Peyer's patch (tissue), 4 donors: ENCODE measurements at places on chromosomes 7 and 10.
A peak's percentile ranks its signal among the peaks of the same experiment; 100 is the strongest.

GRCh38 chr7:51269321-51269720 lies 47.3 kb downstream of the COBL start:
- no peak for DNase-seq
- H3K4me1 ChIP-seq, result peaks cover 4% of the 10 kb centered on the region
- H3K27me3 ChIP-seq, result no peaks in the 10 kb centered on the region

GRCh38 chr10:111079781-111080180 lies 3.0 kb downstream of the ADRA2A start:
- H3K4me3 ChIP-seq, result no peak overlapping the region
- H3K36me3 ChIP-seq, result no peaks in the 10 kb centered on the region
- no peaks in the 10 kb centered on the region for H3K27me3 ChIP-seq
- peaks cover 9% of the 10 kb centered on the region for H3K4me1 ChIP-seq

DNA sequence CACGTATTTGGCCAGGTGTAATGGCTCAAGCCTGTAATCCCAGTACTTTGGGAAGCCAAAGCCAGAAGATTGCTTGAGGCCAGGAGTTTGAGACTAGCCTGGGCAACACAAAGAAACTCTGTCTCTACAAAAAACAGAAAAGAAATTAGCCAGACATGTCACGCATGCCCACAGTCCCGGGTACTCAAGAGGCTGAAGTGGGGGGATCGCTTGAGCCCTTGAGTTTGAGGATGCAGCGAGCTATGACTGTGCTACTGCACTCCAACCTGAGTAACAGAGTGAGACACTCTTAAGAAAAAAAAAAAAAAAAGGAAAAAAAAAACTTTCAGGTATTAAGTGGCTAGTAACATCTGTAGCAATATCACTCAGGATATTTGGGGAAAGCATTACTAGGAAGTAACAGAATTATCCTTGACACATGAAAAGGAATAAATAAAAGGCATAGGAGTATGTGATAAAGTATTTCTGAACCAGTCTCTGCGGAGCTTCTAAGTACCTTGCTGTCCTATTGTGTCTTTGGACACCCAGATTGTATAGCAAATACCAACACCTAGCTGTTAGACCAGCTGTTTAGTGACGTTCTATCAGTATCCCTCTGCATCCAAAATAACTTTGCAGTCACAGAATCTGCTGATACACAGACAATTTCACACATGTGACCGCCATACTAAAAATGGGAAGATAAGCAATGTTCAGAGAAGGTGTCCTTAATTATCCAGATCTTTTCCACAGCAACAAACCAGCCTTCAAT lies 74.4 kb downstream of the CYTH3 start:
- no peaks in the 10 kb centered on the region for H3K36me3 ChIP-seq
- no peaks in the 10 kb centered on the region for H3K4me1 ChIP-seq
- no peaks in the 10 kb centered on the region for H3K27me3 ChIP-seq
- no peak overlapping the region for H3K27ac ChIP-seq
- H3K4me3 ChIP-seq, result no peak overlapping the region

GRCh38 chr10:4382811-4383210 lies 443.2 kb upstream of the AKR1E2 start:
- no peak for DNase-seq
- no peak overlapping the region for H3K4me3 ChIP-seq
- no peaks in the 10 kb centered on the region for H3K4me1 ChIP-seq
- H3K36me3 ChIP-seq, result no peaks in the 10 kb centered on the region
- no peaks in the 10 kb centered on the region for H3K27me3 ChIP-seq
- H3K27ac ChIP-seq, result no peak overlapping the region

DNA sequence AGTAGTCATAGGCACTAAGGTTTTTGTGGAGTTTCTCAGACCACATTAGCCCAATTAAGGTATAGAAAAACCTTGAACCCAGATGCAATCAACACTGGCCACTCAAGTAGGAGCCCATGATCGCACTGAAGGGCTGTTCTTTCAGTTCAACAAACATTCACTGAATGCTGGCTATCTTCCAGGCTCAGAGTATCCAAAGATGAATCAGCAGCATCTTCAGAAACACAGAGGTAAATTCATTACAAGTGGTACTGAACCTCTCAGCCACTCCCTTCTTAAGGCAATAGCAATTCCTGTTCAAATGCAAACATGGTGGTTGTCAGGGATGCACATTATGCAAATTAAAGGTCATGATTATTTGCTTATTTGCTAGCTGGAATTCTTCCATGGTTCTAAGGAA lies 17.1 kb downstream of the KCNK18 start:
- H3K4me3 ChIP-seq, result no peak overlapping the region
- H3K27me3 ChIP-seq, result no peaks in the 10 kb centered on the region
- peaks cover 4% of the 10 kb centered on the region for H3K4me1 ChIP-seq
- H3K36me3 ChIP-seq, result no peaks in the 10 kb centered on the region
- H3K27ac ChIP-seq, result no peak overlapping the region

DNA sequence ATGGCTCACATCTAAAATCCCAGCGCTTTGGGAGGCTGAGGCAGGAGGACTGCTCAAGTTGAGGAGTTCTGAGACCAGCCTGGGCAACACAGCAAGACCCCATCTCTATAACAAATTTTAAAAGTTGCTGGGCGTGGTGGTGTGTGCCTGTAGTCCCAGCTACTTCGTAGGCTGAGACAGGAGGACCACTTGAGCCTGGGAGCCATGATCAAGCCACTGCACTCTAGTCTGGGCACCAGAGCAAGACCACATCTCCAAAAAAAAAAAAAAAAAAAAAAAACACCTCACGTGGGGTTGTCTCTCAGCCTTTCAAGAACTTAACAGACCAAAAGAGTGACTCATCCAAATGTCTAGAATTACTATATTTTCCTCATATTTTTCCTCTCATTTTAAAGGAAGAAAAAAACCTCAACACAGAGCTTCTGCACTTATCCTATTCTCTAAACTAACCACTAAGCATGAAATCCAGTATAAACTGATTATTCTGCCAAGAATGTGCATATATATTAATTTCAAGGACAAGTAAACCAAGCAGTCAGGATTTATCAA lies 46.3 kb downstream of the CUL2 start:
- DNase-seq, result no peak
- no peak overlapping the region for H3K4me3 ChIP-seq
- H3K27me3 ChIP-seq, result no peaks in the 10 kb centered on the region
- H3K4me1 ChIP-seq, result no peaks in the 10 kb centered on the region
- peaks cover 48% of the 10 kb centered on the region for H3K36me3 ChIP-seq
- no peak overlapping the region for H3K27ac ChIP-seq

DNA sequence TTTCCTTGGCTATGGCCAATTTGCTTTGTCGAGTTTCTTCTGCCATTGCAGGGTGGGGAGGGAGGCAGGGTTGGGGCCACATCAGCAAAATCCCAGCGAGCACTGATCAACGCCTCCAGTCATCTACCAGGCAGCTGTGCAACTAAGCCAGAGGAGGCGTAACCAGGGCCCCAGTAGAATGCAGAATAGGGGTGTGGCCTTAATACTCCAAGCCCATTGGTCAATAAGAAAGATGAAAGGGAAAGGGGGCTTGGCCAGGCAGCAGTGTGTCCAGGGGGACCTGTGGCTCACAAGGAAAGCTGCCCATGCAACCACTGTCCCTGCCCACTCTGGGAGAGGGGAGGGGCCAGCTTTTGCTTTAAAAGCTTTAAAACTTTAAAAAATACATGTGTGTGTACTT lies 21.5 kb upstream of the GGCT start:
- no peak for DNase-seq
- H3K27ac ChIP-seq, result peak overlapping the region; percentile 55
- no peaks in the 10 kb centered on the region for H3K27me3 ChIP-seq
- H3K4me1 ChIP-seq, result no peaks in the 10 kb centered on the region
- no peak overlapping the region for H3K4me3 ChIP-seq

- no peak overlapping the region for H3K4me3 ChIP-seq
- no peak for DNase-seq
- peaks cover 23% of the 10 kb centered on the region for H3K4me1 ChIP-seq
- H3K27ac ChIP-seq, result no peak overlapping the region
- no peaks in the 10 kb centered on the region for H3K27me3 ChIP-seq
These were observed 517.4 kb upstream of the ZMIZ1 start for GRCh38 chr10:78551184-78552005.

- no peaks in the 10 kb centered on the region for H3K27me3 ChIP-seq
- no peak for DNase-seq
- H3K4me3 ChIP-seq, result no peak overlapping the region
- H3K4me1 ChIP-seq, result no peaks in the 10 kb centered on the region
These were observed 343.7 kb downstream of the TCERG1L start for GRCh38 chr10:130967784-130968183.

DNA sequence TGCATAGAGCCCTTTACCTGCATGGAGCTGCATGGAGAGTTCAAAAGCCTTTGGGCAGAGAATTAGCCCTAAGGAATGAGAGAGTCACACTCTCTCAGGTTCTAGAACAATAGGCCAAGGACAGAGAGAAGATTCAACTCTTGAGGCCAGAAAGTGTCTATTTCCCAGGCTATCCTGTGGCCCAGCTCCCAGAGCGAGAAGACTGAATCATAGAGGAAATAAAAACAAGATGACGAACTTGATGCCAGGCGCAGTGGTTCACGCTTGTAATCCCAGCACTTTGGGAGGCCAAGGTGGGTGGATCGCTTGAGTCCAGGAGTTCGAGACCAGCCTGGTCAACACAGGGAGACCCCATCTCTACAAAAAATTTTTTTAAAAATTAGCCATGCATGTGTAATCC lies 18.3 kb upstream of the PODXL start:
- no peak overlapping the region for H3K27ac ChIP-seq
- no peaks in the 10 kb centered on the region for H3K36me3 ChIP-seq
- no peak overlapping the region for H3K4me3 ChIP-seq
- no peak for DNase-seq

DNA sequence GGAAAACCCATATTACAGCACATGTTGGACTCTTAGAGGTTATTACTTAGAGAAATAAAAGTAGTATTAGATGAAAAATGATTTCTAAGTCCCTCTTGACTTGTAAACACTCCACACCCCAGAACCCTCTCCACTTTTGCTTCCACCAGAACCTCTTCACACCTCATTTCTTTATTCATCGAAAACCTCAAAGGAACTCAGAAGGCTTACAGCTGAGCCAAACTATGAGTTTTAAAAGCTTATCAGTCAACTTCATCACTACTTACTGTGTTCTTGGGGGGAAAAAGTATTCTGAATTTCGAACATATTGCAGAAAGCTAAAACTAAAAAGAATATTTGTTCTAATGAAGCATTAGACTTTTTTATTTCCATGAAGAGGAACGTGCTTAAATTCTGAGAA lies 547.8 kb upstream of the STEAP1 start:
- H3K27ac ChIP-seq, result no peak overlapping the region
- no peak for DNase-seq
- H3K4me3 ChIP-seq, result no peak overlapping the region
- no peaks in the 10 kb centered on the region for H3K27me3 ChIP-seq
- no peaks in the 10 kb centered on the region for H3K4me1 ChIP-seq
- H3K36me3 ChIP-seq, result no peaks in the 10 kb centered on the region

DNA sequence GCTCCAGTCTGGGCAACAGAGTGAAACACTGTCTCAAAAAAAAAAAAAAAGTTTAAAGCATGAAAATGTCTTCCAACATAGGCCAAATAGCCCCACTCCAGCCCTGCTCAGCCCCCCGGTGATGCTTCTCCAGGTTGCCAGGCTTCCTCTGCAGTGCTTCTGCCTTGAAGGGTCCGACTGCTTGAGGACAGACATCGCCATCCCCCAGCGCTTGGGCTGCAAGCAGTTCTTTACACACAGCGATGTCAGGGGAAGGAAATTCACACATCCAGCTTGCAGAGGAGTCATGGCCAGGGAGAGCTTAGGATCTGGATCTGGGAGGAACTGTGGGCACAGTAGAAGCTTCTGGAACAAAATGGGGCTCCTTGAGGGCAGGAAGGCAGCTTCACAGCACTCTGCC lies 26.9 kb downstream of the LYZL1 start:
- H3K27ac ChIP-seq, result no peak overlapping the region
- H3K4me3 ChIP-seq, result no peak overlapping the region
- no peaks in the 10 kb centered on the region for H3K4me1 ChIP-seq

DNA sequence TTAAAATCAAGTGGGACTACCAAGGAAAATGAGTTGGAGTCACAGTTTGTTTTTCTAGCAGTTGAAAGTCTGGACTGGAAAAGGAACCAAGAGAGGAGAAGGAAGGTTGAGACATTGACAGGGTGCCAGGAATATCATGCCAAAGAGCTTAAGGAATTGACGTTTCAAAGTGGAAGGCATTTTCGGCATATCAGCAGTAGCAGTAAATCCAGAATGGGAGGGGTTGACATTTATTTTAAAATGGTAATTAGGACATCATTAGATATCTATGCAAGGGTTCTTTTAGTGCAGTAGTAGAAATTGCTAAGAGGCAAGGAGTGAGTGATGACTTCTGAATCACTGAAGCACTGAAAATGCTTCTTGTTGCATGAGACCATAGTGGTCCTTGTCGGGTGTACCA lies 335.9 kb upstream of the PLXDC2 start:
- no peak for DNase-seq
- no peak overlapping the region for H3K4me3 ChIP-seq
- no peak overlapping the region for H3K27ac ChIP-seq
- no peaks in the 10 kb centered on the region for H3K27me3 ChIP-seq
- no peaks in the 10 kb centered on the region for H3K4me1 ChIP-seq

GRCh38 chr7:69510114-69510513 lies 88.2 kb upstream of the AUTS2 start:
- DNase-seq, result no peak
- no peaks in the 10 kb centered on the region for H3K27me3 ChIP-seq
- H3K4me3 ChIP-seq, result no peak overlapping the region
- H3K36me3 ChIP-seq, result no peaks in the 10 kb centered on the region

DNA sequence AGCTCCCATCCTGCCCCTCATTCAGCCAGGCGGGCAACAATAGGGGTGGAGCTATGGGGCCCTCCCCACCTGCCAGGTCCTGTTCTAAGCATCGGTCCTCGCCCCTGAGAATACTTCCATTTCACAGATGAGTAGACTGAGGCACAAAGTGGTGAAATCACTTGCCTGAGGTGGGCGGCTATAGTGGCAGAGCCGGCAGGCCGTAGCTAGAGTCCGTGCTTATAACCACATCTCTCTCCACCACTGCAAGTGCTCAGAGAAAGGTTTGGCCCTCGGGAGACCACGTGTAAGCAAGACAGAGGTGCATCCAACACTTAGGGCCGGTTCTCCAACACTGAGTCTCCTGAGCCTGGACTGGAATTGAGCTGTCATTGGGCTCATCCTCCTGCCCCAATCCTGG lies 145.8 kb upstream of the UNC5B start:
- no peaks in the 10 kb centered on the region for H3K36me3 ChIP-seq
- no peaks in the 10 kb centered on the region for H3K4me1 ChIP-seq
- no peak overlapping the region for H3K27ac ChIP-seq
- no peak for DNase-seq

DNA sequence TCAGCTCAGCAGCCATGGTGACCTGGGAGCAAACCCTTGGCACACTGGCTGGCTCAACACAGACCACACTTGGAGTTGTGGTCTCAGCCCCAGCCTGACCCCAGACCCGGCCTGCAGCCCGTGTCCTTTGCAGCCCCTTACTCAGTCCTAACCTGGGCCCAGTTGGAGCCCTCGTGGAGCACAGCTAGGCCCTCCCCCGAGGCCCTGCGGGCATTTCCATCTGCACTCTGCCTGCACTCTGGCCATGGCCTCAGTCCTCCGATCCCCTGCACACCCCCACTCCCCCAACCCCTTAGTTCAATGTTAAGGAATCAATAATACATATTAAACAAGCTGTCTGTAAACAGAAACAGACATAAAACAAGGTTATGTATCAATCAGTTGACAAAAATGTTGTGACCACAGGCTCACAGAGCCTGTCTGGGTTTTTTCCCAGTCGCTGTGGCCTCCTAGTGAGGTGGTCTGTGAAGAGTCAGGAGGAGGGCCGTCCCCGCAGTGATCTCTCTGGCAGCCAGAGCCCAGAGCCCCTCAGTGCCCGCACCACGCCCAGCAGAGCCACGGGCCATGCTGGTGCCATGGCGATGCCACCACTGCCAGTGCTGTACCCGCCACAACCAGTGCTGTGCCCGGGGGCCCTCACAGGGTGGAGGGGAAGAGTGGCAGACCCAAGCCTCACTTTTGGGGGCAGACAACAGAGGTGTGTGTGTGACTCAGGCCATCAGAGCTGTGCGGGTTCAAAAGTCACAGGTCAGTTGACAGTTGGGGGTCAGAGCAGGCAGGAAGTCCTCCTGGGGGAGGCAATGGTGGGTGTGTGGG lies 25.5 kb downstream of the GHRHR start:
- no peak for DNase-seq
- H3K4me3 ChIP-seq, result no peak overlapping the region
- no peak overlapping the region for H3K27ac ChIP-seq
